ENCODE measurements at places on chromosomes 12 and 14.

DNA sequence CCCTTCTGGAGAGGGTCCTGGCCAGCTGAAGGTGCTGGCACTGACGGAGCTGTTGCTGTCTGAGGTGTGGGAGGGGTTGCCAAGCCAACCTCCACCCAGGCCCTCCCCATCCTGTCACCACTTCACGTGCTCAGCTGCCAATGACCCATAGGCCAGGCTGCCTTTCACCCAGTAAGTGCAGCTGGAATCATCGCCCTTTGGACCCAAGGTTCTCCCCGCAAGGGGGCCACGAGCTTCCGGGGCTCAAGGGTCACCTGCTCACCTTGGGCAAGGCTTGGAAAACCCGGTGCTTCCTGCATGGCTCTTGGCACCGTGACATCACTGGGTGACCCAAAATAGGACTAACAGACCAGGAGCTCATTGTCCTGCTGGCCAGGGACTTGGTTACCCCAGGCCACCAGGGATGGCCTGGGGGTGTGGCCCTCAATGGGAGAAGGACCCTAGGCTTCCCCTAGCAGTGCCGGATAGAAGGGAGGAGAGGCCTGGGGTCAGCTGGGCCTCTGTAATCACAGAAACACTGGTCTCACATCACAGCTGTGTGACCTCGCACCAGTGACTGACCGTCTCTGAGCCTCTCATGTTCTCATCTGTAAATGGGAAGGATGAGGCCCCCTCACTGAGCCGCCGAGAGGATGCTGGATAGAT, 51.3 kb downstream of the CCDC85C start:
- no peak for DNase-seq

DNA sequence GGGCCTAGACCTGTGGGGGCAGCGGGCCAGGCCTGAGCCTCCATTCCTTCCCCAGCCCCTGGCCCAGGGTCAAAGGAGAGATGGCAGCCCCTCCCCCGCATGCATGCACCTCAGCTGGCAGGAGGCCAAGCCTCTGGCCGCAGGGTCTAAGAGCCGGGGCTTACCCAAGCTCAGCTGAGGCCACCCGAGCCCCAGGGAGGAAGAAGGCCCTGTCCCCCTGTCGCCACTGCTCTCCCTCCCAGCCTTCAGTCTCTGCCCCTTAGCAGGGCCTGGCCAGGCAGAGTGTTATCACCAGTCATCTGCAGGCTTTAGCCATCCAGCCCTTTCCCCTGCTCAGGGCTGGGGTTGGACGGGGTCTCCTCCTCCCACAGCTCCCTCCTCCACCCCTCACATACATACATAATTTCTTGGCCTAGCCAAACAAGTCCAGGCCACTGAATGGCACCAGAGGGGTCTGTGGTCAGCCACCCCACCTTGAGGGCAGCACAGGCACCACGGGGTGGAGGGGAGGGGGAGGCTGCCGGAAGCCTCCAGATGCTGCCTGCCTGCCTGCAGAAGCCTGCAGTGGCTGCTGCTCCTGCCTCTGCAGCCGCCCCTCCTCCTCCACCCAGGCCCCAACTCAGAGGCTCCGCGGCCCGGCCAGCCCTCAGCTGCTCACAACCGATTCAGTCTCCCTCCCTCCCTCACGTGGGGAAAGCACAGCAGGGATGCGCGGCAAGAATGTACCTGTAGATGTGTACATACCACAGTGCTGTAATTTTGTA, 22.8 kb downstream of the RAB35 start:
- no peak for DNase-seq

DNA sequence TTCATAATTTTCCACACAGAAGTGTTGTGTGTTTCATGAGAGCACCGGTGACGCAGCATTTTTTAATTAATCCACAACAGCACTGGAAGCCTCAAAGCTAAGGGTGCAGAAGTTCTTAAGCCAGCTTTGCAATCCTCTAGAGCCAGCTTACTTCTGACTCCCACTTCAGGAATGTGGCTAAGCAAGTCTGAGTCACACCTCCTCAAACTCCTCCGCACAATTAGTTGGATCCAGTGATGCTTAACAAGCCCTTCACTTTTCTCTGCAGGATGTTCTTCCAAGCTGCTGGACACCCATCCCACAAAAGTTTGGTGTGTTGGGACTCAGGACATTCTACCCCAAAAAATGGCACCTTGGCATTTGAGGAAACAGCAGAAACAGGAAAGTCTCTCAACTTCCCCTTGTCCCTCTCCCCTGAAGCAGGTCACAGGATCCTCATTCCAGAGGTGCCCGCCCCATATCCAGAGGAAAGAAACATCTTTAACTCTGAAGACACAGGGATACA, 210.0 kb downstream of the PPM1H start:
- no peak for DNase-seq

GRCh38 chr12:89971880-89972279, 263.2 kb upstream of the ATP2B1 start:
- DNase-seq, result no peak

GRCh38 chr12:42510823-42511222, 78.7 kb downstream of the PRICKLE1 start:
- DNase-seq, result no peak
